Adrenal gland (tissue), 19 donors: ENCODE measurements at places on chromosomes 4 and X. TPM values are rescaled to one million over a fixed set of nuclear protein-coding genes. Genes with fewer than 3 reads are reported as not detected.

DNA sequence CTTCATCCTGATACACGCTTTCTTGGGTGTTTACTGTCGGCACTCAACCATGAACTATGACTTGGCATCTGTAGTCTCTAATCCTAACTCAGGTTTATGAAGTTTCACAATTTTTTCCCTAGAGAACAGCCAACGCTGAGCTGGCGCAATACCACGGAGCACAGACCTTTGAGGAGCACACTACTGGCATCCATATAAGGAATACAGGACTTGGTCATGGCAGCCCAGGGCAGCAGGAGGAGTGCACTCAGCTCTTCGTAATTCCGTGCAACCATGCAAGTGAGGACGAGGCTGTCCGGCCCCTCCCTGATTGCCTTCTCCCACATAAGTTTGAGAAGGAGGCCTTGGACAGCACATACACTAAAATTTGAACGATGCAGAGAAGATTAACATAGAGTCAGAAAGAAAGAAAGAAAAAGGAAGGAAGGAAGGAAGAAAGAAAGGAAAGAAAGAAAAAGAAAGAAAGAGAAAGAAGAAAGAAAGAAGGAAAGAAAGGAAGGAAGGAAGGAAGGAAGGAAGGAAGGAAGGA is 41.0 kb upstream of the PDLIM5 start:
- peak; percentile 65 for DNase-seq

DNA sequence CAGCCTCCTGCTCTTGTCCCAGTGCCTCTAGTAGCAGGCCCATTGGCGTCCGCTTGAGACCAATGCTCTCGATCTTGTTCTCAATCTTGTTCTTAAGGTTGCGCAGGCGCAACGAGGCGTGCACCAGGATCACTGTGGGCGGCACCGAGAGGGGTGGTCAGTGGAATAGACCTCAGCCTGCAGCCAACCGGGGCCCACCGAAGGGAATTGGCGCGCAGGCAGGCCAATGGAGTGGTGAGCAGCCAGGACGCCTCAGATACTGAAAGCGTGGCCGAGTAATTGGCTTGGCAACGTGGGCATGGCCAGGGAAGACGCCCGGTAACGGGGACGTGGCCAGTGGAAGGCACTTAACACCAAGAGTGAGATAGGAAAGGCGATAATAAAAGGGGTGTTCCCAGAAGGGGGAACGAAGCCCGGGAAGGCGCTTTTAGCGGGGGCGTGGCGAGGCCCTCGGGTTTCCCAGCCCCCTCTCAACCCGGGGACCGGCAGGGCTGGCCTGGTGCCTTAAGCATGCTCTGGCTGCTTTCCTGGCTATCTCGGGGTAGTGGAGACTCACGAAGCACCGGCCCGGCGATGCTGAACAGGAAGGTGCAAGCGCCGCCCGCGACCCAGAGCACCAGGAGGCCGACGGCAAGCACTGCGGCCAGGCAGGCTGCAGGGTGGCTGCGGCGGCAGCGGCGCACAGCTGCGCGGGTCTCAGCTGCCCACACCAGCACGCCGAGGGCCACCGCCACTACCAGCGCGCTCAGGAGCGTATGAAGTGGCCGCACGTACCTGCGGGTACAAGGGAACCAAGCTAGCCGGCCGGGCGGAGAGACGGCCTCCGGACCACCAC is 1.7 kb downstream of the PRAF2 start:
- DNase-seq = peak; percentile 74

GRCh38 chr4:140833280-140833679 is 77.1 kb upstream of the TBC1D9 start:
- DNase-seq = no peak

DNA sequence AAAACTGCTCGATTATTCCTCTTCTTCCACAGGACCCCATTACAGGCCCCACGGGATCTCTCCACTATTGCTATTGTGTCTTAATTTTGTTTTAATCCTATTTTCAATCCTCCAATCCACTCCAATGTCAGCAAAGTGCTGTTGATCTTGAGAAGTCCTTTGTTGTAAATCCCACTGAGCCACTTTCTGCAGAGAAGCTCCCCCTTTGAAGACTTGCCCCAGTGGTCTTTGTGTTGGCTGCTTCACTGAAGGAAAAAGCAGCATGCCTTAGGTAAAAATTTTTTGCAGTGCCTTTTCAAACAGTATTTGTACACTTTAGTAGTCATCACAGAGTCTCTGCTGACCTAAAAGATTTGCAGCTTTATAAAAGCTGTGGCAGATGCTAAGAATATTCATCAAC is 252.0 kb upstream of the SLC7A11 start:
- no peak for DNase-seq

DNA sequence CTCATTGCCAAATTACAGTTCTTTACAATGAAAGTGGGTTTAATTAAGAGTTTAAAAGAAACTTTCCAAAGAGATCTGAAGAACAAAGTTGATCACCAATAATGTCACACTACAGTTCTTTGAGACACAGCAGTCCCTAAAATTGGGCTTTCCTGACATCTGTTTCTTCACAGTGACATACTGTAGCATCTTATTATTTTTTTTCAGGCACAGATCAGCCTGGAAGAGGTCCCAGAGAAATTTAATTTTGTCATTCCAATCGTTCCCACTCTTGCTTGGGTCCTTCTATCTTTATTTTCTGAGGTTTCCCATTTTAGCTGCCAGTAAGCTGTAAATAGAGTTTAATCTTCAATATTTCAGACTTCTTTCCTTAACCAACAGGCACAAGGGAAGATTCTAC is 143.1 kb upstream of the FRMPD4 start:
- DNase-seq = no peak

GRCh38 chrX:133413218-133413925 is 1.9 kb downstream of the GPC4 start:
- no peak for DNase-seq

DNA sequence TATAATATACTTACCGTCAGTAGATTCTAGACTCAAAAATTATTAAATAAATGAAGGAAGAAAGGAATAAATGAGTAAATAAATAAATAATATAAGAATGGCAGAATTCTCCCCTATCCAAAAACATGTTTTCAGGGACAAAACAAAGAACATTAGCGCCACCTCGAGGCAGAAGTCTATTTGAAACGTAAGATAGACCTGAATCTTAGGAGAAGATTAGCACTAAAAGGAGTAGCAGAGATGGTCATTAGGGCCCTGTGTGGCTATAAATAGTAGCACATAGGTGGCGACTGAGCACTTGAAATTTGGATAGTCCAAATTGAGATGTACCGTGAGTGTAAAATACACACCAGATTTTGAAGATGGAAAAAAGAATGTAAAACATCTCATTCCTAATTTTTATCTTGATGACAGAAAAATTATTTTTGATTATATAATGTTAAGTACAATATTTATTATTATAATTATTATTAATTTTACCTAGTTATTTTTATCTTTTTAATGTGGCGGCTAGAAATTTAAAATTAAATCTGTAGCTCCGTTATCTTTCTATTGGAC is 24.3 kb upstream of the SRD5A3 start:
- peak; percentile 89 for DNase-seq

- no peak for DNase-seq
Observed at GRCh38 chr4:159542296-159542695, 439.4 kb downstream of the RAPGEF2 start.

DNA sequence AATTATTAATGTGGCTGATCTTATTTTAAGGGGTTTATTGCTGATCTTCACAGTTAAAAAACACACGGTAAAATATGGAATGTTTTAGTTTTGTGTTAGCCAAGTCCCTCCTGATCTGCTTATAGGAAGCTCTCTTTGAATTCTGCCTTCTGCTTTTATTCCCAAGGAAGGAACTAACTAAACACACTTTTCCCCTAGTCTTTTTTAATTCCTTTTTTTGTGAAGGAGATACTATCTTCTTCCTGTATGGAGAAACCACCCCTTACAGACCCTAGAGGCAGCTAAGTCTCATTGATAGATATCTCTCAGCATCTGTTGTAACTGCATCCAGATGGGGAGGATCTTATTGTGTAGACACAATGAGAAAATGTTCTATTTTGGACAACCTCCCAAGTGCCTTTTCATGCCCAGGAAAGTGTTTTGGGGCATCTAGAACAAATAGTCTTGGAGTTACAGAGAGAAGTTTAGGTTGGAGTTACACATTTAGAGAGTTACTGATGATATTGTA is 64.4 kb downstream of the AFF1 start:
- DNase-seq = no peak

DNA sequence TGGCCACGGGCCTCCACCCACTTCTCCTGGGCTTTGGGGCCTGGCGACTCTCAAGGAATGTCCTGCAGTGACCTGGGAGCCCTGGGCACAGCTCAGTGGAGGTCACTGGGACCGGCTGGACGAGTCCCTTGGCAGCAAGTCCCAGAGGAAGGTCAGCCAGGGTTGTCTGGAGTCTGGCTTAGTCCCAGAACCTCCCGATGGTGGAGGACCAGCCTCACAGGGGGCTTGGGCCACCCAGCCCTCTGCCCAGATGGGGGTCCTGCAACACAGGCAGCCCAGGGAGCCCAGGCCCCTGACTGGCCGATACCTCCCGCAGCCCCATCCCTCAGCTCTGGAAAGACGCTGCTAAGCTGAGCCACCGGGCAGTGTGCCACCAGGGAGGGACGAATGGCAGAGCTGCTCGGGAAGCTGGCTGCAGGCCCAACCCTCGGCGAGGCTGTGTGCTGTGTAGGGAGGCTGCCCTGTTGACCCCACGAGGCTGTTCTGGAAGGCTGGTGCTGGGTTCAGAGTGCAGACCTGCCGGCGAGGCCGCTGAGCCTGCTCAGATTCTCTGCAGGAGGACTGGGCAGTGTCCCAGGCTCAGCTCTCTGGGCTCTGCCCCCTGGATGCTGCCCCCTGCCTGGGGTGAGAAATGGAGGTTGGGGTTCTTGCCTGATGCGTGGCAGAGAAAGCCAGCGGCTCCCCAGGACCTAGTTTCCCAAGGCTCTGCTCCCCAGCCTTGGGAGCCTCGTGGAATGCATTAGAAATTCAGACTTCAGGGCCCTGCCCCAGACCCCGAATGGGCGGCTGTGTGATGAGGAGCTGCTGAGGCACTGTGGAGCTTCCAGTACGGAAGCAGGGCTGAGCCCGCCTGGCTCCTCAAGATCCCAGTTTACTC is 61.7 kb downstream of the ADRA2C start:
- peak; percentile 97 for DNase-seq

DNA sequence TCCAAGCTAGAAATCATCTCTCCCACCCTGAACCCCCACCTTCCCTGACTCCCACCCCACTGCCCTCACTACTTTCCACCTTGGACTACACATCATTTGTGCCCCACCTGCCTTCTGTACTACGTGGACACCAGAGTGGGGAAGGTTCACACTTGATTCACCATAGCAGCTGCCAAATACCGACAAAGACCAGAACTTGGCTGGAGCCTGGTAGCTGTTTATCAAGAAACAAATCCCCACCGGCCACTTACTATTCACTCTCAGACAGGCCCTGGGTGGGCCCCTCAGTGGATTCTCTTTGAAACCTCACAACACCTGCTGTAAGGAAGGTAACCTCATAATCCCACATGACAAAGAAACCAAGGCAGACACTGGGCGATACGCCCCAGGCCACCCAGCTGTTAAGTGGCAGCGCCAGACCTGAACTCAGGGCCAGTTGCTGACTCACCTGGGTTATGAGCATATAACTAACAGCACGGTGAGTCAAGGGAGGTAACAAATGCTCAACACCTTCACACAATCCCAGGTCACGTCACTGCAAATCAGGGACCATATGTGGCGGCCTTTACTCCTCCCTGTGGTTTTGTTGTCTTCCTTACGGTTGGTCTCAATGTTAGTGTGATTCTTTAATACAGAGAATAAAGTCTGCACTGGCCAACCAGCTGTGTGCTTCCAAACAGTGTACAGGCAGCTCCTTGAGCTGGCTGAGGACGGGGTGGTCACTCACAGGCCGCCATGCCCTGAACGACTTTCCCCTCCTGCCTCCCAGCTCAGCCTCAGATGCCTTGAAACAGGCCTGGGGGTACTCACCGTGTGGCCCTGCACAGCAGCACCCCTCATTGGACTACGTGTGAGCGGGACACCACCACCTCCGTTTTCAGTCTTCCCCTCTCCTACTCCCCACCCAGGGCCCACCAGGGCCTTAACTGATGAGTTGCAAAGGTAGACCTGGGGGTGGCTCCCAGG is 7.5 kb downstream of the WDR1 start:
- no peak for DNase-seq

DNA sequence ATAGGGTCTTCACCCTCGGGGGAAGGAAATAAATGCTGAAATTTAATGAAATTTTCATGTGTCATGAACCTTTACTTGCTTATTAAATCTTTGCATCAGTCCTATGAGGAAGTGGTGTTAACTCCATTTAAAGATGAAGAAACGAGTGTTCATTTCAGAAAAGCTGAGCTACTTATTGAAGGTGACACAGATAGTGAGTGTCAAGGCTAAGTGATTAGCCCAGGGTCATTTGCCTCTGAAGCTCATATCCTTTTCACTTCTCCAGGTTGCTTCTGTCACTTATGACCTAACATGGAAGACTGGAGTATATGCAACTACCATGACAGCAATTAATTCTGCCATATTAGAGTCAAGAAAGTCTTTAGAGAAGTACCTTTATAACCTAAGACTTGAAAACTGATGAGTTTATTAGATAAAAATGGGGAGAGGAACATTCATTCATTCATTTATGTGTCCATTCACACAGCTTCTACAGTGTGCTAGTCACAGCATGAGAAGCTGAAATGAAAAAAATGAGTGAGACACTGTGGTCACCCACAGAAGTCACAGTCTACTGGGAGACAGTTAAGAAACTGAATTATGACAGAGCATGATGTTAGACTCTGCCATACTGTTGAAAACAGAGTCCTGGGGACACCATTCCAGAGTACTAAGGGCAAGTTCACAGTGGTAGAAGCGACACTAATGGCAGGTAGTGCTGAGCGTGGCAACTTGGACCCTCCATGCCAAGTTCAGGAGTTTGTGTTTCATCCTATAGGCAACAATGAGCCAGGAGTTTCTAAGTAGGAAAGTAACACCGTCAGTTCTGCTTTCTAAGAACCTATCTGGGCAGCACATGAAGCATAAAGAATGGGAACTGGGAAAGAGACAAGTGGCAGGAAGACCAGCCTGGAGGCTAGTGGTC is 21.3 kb downstream of the ALPK1 start:
- no peak for DNase-seq

DNA sequence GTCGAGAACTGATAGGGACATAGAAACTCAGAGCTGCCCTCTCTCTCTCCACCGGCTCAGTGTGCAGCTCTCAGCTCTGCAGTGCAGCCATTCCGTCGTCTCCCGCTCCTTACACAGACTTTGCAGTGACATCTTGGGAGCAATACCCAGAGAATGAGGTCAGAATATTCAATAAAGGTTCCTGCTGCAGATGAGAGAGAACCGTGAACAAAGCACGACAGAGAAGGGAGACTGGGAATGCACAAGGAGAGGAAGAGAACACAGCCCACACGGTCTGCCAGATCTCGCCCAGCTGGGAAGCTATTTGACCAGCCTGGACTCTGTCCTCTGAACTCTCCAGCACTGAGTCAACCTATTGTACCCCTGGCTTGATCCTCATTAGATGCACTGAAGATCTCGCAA is 118.0 kb upstream of the PPARGC1A start:
- no peak for DNase-seq

Gene REST
- 36.0 TPM for total RNA-seq

Gene DCHS2
- total RNA-seq = 0.23 TPM

Gene SLC6A14
- not detected for total RNA-seq
